ENCODE measurements at places on chromosomes 5 and 9.
A peak's percentile ranks its signal among the peaks of the same experiment; 100 is the strongest.

- no peak for DNase-seq
These were observed 46.5 kb downstream of the MRPS27 start for GRCh38 chr5:72273547-72273946.

- peak; percentile 69 for DNase-seq
These were observed 47.8 kb downstream of the NR3C1 start for GRCh38 chr5:143355710-143356109.

- no peak for DNase-seq
These were observed 24.6 kb downstream of the SECISBP2 start for GRCh38 chr9:89342948-89343347.

GRCh38 chr9:122087406-122088200 lies 5.5 kb downstream of the TTLL11 start:
- DNase-seq: no peak

DNA sequence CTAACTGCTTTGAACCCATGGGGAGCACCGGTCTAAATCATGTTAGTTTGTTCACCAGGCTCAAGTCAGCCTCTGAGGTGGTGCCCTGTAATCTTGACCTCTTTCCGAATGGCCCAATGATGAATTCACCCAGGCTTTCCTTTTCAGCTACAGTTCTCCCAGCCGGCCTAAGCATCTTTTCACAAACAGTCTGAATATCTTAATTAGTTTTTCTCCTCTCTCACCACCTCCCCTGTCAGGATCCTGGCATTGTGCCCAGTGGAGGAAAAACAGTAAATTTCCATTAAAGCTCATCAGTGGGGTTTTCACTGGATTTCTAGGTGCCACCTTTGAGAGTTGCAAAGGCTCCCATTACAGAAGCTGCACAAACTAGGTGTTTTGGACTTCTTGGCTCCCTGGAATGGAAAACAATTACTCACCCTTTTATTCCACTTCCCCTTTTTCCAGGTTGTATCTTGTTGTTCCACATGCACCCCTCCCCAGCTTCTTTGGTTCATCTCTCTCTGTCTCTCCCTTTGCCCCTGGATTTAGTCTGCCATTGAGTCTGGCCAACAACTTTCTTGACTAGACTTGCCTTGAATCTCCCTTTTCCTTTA lies 69.4 kb upstream of the ADAMTSL1 start:
- no peak for DNase-seq

DNA sequence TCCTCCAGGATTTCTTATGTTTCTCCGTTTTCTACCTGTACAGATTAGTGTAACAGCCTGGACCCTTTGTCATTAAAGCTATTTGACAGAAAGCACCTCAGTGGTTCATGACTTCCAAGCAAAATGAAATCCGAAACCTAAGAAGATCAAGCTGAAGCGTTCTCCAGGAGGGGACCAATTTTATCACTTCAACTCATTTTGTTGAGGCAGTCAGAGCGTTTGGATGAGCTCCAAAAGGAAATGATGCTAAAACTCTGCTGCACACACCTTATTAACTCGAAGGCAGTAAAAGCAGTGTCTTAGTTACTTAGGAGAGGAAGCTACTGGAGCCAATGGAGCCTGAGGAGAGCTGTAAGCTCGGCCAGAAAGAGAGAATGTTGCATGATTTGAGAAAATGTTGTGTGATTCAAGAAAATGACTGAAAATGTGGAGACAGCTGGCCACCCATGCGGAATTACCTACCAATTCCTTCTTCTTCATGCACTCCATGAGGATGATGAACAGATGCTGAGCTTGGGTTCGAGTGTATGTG lies 346.7 kb upstream of the KLF9 start:
- DNase-seq: no peak

DNA sequence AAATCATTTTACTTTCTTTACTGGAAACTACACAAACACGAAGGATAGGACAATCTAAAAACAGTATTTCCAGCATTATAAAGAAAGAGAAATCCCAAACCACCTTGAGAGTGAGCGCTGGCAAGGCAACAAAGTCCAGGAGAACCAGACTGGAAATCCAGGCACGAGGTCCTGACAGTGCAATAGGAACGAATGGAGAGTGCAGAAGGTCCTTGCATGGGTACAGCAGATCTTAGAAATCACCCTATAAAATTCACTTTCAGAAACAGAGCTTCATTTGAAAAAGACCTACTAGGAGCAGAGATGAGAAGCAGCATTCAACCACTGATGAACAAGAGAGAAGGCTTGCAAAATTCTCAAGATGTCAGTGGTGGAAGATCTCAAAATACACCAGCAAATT lies 133.7 kb upstream of the ST8SIA4 start:
- DNase-seq: no peak

GRCh38 chr9:19156026-19156474 lies 28.8 kb upstream of the PLIN2 start:
- no peak for DNase-seq

DNA sequence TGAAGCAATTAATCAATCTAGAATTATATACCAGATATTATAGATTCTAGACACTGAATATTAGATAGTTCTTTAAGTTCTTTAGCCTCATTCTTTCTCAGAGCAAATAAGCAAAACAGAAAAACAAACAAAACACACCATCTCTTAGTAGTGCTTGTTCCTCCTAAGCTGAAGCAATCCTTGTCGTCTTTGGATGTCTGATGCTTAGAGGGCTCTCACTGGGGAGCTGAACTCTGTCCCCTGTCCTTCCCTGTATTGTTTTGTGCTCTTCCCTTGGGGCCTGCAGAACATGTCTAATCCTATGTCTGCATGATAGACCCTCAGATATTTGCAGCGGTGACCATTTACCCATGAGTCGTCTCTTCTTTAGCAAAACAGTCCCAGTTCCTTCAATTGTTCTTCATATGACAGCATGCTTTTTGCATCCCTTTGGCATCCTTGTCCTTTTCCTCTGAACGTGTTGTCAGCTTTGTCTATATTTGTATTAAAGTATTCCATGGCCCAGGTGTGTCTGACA lies 114.3 kb downstream of the ARHGEF28 start:
- DNase-seq: no peak

DNA sequence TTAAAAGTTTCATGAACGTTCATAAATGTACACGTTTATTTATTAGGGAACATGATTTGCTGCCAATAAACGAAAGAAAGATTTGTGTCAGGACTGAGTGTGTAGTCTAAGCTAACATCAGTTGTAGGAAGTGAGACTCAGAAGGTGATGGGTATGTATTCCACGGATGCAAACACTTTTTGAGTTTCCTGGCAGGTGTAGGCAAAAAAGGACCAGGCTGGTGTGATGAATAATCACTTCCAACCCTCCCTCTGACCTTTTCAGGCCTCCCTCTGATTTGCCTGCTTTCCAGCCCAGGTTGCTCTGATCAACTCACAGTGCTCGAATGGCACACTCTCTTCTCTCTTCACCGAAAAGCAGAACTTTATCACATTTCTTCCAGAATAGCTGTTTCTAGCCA lies 51.8 kb downstream of the BASP1 start:
- no peak for DNase-seq

DNA sequence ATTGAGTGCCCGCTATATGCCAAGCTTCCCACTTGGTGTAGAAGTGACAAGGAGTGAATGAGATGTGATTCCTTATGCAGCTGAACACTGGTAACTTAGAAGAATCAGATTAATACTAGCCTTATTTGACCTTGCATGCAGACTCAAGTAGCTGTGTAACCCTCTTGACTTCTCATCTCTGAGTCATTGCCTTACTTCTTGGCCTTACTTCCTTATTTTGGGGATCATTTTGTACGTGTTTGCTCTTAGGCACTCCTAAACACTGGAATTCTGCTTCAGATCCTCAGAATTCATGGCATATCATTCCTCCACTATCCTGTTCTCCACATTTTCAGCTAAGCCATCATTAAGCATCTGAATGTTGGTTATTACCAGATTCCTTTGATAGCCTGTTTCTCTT lies 948.9 kb upstream of the ARRDC3 start:
- DNase-seq: no peak

DNA sequence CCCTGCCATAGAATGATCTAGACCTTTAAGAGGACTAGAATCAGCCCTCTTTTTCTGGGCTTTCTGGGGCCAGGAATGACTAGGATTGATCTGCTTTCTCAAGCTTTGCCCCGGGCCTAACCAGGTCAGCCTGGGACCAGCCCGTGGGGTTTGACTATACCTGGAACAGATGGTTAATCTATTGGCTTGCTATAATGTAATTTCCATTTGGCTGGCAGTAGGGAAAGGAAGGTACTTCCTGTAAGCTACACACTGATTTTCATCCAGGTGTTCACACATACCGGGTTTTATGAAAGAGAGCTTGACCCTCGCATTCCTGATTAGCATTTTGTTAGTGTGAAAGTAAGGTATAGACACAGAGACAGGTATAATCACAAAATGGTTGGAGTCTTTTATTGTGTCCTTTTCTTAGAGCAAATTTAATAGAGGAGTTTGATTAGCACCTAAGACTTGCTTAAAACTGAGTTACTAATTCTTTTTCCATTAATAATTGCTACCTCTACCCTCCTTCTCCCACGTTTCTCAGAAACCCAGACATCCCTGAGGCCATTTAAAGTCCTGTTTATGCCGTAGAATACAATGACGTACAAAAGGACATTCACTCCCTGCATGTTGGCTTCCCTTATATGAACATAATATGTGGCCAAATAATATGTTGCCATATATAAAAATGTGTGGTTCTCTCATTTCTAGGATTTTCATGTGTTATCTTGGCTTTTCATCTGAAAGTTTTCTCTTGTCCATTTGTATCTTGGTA lies 17.3 kb downstream of the LNPEP start:
- DNase-seq: no peak

- no peak for DNase-seq
These were observed 186.1 kb upstream of the PRLR start for GRCh38 chr5:35416217-35416988.

- no peak for DNase-seq
These were observed 2.5 kb upstream of the ST6GALNAC4 start for GRCh38 chr9:127919253-127919815.

DNA sequence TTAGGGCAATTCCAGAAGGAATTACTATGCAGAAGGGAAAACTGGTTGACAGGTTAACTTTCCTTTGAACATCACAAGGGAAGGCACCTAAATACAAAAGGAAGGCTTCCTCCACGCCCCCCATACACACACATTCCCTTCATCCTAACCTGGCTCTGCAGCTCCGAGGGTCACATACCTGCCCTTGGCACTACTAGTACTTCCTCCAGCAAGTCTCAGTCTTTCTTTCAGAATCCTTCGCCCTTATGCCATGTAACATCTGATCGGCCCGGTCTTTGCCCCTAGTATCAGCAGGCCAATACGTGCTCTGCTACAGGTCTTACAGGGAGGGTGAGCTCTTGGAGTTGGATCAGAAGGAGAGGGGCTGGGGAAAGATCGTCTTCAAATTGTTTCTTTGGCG lies 1.6 kb upstream of the MARCHF6 start:
- no peak for DNase-seq

DNA sequence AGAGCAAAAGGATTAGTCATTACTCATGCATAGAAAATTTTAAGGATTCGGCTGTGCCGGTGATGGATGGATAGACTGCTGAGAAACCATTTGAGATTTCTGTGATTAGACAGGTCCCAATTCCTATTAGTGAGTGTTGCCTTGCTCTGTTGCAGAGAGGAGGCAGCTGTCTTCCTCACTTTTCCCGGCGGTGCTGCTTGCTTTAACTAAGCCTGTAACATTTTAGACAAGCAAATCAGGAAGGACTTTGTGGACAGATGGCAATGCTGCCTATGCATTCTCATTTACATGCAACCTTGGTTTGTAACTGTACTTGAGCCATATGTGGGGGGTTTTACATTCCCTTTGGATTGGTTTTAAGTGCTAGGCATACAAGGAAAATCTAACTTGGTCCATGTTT lies 1176.3 kb downstream of the CDH18 start:
- DNase-seq: no peak

GRCh38 chr9:125485471-125486151 lies 221.4 kb downstream of the MAPKAP1 start:
- DNase-seq: no peak

GRCh38 chr5:175920231-175920811 lies 47.8 kb downstream of the THOC3 start:
- no peak for DNase-seq

- no peak for DNase-seq
These were observed 19.8 kb upstream of the NTNG2 start for GRCh38 chr9:132141948-132142594.

GRCh38 chr5:168988699-168989098 lies 312.2 kb downstream of the SLIT3 start:
- no peak for DNase-seq

DNA sequence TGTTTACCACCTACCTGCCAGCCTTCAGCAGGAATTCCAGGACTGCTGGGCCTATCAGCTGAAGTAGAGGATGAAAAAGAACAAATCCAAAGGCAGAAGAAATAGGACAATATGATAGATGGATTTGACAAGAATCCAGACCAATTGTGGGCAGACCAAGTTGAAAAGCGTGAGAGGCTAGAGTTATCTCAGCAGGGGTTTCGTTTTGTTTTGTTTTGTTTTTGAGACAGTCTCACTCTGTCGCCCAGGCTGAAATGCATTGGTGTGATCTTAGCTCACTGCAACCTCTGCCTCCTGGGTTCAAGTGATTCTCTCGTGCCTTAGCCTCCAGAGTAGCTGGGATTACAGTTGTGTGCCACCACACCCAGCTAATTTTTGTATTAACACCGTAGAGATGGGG lies 113.2 kb downstream of the PALM2AKAP2 start:
- DNase-seq: no peak

- DNase-seq: no peak
These were observed 43.6 kb upstream of the NEK6 start for GRCh38 chr9:124214116-124214515.

GRCh38 chr5:5738797-5739489 lies 316.5 kb downstream of the ICE1 start:
- no peak for DNase-seq

GRCh38 chr5:15664961-15665360 lies 165.0 kb downstream of the FBXL7 start:
- DNase-seq: no peak

GRCh38 chr5:97568382-97568781 lies 385.3 kb upstream of the RIOK2 start:
- no peak for DNase-seq

- no peak for DNase-seq
These were observed 8.1 kb upstream of the MINAR2 start for GRCh38 chr5:129739773-129740172.

- DNase-seq: no peak
These were observed 160.4 kb downstream of the ESM1 start for GRCh38 chr5:54825005-54825404.

DNA sequence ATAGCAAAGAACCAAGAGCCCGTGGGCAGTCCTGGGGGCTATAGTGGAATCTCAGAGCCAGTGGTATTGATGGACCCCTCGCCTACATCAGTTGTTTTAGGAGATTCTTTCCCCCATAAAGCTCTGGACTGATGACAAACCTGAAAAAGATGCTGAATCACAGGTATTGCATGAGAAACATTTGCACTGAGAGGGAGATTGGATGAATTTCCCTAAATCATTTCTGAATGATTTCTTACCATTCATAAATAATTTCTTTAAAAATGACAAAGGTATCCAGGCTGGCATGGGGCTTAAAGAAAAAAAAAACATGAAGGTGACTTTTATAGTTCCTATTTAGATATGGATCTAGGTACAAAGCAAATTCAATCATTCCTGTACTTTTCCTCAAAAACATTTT lies 54.0 kb upstream of the SLIT3 start:
- DNase-seq: no peak

Measured in T follicular helper cell (primary cell).